Stimulated activated CD8-positive, alpha-beta memory T cell treated with anti-CD3 and anti-CD28 coated beads, Interleukin-4, amount 100 ng/mL, for 1 hour (primary cell): ENCODE measurements at places on chromosomes 12 and 14.

GRCh38 chr12:104974626-104975290 is 11.4 kb upstream of the NOPCHAP1 start:
- DNase-seq: no peak

DNA sequence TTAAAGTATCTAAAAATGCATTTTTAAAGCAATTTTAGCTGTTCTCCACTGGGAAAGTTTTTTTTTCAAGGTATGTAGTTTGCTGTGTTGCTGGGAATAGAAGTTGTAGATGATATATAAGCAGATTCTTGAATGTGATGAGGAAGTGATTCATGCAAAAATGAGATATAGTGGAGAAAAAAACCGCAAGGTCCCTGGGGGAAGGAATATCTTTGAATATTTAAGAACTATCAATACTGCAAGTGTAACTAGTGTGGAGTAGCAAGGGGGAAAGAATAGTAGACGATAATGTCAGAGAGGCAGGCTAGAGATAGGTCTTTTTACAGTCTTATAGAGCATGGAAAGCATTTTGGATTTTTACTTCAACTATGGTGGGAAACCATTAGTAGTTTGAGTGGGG is 42.5 kb downstream of the PTCSC3 start:
- DNase-seq: no peak

DNA sequence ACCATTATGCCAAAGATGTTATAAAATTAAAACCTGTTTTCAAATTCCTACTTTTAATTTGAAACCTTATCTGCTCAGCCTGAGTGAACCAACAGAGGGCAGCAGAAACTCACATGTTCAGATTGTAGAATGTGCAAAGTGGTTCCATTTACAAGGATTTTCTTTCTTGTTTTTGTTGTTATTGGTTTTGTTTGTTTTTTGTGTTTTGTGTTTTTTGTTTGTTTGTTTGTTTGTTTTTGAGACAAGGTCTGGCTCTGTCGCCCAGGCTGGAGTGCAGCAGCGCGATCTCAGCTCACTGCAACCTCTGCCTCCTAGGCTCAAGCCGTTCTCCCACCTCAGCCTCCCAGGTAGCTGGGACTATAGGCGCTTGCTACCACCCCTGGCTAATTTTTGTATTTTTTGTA is 22.8 kb upstream of the GARIN2 start:
- DNase-seq: no peak

DNA sequence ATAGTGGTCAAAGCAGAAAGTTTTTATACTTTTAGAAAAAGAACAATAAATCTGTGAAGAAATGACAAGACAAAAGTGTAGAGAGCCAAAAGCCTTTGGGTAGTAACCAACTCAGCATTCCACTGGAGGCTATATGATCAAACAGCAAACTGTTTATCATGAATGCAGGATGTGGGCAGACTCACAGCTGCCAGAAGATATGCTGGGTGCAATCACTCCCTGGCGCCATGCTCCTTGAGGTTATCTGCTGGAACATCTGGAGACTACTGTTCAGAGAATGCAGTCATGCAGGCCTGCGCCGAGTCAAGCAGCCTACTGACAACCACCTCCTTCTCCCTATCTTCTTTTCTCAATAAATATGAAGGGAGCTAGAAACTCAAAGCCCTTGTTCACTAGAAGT is 49.0 kb upstream of the SLC8A3 start:
- no peak for DNase-seq

- peak; percentile 33 for DNase-seq
Observed at GRCh38 chr14:55807053-55807880, 227.3 kb downstream of the KTN1 start.

GRCh38 chr14:87443039-87443438 is 549.9 kb downstream of the GALC start:
- DNase-seq: no peak

GRCh38 chr12:123038966-123039365 is 58.5 kb downstream of the ARL6IP4 start:
- DNase-seq: no peak

DNA sequence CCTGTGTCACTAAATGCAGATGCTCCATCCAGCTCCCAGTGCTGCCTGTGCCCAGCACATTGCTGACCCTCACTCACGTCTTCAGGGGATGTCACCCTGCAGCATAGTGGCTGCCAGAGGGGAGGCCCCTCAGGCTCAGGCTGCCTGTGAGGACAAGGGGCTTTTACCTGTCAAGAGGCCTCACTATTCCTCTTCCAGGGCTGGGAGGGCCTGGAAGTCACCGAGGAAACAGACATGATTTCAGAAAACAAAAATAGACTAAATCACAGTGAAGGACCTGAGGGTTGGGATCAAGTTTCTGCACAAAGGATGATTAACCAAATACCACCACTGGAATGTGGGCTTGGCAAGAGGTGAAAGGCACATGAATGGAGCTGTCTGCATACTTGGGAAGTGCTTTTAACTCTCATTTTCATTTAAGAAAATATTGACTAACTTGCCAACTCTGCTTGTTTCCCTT is 1202.3 kb downstream of the BCL11B start:
- DNase-seq: no peak

- no peak for DNase-seq
Observed at GRCh38 chr14:103623883-103624482, 5.0 kb upstream of the KLC1 start.

- DNase-seq: no peak
Observed at GRCh38 chr12:62865065-62865464, 69.9 kb downstream of the PPM1H start.

DNA sequence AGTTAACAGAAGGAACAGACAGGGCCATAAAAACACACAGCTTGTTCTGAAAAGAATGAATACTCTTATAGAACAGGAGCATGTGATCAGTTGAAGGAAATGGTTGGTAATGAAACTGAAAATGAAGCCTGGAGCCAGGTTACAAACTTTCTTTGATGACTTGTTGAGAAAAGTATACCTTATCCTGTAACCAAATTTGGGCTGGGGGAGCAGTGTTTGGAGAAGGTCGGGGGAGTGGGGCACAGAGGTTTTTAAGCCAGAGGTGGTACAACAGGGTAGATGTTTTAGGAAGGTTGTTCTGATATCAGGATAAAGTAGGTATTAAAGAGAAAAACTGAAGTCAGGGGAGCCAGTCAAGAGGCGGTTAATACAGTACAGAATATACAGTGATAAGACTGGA is 8.2 kb downstream of the GOLT1B start:
- no peak for DNase-seq

GRCh38 chr12:114835031-114835430 is 151.1 kb upstream of the TBX3 start:
- DNase-seq: no peak

GRCh38 chr12:14442221-14442881 is 76.9 kb downstream of the ATF7IP start:
- no peak for DNase-seq

- DNase-seq: no peak
Observed at GRCh38 chr14:105445901-105446845, 26.5 kb downstream of the MTA1 start.

GRCh38 chr12:103105971-103106597 is 148.6 kb downstream of the ASCL1 start:
- no peak for DNase-seq

DNA sequence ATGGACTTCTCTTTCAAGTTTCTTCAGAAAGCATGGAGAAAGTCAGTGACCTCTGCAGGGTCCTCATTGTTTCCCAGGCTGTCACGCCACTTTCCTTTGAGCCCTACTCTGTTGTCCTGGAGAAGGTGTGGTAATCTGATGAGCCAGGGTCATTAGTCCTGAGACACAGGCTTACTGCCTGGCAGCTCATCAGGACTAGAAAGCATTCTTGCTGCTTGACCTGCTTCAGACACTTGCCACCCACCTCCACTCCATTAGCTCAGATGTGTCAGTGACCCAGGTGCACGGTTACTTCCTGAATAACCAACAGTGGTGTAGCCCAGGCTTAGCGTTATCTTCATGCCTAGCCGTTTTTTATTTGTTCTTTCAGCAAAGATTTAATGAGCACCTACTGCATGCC is 93.9 kb downstream of the FGD4 start:
- no peak for DNase-seq

DNA sequence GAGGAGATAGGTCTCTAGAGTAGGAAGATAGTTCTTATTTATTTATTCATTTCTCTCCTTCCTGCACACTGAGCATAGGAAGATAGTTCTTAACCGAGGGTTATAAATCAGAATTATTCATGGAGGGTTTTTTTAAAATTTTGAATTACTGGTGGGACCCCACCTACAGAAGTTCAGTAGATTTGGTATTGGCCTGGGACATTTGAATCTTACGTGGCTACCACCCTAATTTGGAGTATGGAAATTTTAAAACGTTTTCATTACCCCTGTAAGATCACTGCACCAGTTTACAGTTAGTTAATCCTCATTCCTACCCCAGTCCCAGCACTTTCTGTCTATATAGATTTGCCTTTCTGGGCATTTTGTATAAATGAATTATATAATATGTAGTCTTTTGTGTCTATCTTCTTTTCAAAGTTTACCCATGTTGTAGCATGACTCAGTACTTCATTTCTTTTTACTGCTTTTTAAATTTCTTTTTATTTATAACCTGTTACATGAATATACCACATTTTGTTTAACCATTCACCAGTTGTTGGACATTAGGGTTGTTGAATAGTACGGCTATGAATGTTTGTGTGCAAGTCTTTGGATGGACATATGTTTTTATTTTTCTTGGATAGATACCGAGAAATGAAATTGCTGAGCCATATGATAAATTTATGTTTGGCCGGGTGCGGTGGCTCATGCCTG is 44.9 kb downstream of the YLPM1 start:
- DNase-seq: no peak

GRCh38 chr12:3420693-3421092 is 70.3 kb upstream of the PRMT8 start:
- no peak for DNase-seq

GRCh38 chr12:69502345-69503081 is 32.3 kb downstream of the FRS2 start:
- no peak for DNase-seq

DNA sequence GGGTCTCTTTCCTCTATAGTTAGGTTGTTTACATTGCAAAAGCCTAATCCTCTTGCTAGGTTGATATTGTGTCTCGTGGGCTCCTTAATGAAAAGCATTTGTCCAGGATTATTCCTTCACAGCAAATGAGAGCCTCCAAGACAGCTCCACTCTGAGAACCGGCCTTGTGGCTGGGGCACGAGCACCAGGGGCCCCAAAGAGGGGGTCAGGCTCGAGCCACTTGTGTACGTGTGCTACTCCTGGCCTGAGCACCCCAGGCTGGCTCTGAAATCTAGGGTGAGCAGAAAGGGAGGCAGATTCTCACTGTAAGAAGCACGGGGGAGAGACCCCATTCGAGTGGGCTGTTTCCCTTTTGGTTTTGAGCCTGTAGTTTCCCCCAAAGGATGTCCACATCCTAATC is 45.0 kb upstream of the FZD10 start:
- no peak for DNase-seq
